ENCODE measurements at places on chromosomes 2 and 18.

- DNase-seq, result no peak
Measured at GRCh38 chr2:157603198-157603597, 25.5 kb downstream of the ACVR1C start.

DNA sequence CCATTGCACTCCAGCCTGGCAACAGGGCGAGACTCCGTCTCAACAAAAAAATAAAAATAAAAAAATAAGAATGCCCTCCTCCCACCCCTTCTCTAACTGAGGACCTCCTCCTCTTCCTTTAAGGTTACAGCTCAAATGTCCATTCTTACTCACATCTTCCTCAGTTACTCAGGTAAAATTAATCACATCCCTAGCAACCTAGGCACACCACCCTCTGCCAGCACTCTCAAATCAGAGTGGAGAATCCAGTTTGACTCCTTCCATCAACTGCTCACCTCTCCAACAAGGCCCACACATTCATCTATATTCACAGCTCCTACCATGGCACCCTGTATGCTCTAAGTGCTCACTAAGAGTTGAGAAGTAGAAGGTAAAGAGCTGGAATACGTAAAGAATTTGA is 254.3 kb downstream of the ZEB2 start:
- DNase-seq, result no peak

GRCh38 chr18:36527740-36528455 is 230.4 kb downstream of the FHOD3 start:
- DNase-seq, result no peak

DNA sequence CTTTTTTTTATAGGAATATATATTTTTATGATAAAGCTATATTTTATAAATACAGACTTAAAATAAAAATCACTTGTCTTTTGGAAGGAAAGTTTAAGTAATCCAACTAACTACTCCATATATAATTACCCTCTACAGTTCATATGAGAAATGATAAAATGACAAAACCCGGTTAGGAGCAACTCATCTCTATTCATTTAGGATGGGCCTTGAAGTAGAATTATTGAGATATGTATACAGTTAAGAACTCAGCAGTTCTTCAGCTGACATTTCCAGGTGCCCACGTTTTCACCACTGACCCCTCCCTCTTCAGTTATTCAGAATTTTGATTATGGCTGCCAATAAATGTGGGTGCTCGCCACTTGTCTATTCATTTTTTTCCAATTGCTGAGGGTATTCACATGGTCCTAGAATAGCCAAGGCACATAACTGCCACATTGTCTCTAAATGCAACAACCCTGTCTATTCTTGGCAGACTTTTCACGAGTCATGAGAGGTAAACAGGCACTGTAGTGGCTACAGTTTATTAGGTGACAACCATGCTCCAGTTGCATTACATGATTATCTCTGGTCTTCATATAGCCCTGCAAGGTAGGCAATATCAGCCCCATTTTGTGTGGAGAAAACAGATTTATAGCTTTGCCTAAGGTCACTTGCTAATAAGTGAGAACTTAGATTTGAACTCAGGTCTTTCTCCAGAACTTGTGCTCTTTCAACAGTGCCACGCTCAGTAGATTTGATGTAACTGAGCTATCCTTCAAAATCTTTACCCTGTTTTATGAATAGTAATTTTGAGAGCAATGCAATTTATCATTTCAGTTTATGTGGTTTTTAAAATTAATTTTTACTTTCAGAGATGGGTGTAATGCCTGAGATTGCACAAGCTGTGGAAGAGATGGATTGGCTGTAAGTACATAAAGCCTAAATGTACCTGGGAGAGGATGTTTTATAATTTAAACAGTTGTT is 2.9 kb downstream of the DDX1 start:
- no peak for DNase-seq

DNA sequence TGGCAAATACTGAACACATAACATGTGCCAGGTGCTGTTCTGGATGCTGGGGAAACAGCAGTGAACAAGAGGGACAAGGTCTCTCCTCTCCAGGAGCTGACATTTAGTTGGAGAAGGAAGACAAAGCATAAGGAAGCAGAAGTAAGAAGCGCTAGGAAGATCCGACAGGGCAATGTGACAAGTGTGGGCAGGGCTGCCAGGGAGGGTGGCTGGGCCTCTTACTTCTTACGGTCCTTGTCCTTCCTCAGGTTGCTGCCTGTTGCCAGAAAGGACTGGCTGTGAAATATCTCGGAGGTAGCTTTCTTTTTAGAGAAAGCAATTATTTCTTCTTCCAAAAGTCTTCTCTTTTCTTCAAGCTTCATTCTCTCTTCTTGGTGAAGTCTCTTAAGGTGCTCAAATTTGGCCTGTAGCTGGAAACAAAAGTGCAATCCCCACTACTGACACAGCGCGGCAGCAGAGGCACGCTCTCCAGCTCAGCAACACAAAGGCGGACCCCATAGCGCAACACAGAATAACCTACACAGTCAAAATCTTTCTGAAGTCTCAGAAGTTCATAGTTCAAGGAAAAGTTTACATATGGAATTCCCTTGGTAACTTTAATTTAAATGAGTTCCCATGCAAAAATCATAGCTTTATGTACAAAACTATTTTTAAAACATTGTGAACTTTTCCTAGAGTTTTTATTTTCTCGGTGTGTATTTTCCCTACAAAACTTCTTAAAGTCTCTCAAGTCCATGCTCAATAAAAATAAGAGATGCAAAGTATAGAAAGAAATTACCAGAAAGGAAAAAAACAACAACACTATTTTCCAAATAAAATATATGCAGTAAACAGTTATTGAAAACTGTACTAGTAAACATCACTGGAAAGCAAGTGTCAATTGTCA is 67.7 kb downstream of the SEPTIN10 start:
- peak; percentile 39 for DNase-seq

DNA sequence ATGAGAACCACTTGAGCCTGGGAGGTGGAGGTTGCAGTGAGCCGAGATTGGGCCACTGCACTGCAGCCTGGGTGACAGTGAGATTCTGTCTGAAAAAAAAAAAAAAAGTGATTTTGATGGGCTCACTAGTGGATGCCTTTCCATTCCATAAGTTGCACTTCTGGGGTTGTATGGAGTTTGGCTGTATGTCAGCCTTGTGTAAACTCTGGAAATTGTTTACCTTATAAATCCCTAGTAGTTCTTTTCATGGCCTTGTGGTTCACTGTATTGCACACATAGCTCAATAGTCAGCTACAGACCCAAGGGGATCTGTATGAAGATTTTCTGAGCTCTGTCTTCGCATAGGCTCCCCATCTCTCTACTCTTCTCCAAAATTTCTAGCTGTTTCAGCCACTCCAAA is 131.9 kb downstream of the SOX11 start:
- no peak for DNase-seq

DNA sequence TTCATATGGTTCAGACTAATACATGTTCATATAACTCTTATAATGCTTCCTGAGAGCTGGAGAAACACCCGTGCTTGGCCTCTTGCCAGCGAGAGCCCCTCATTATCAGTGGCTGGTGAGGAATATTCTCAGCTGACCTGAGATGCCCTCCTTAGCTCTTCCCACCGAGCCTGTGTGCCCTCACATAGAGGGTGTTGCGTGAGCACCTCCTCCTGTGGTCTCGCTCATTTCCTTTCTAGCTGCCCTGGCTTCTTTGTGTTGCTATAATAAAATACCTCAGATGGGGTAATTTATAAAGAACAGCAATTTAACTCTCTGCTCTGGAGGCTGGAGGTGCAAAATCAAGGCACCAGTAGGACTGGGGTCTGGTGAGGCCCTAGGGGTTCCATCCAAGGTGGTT is 80.5 kb upstream of the ALKAL2 start:
- no peak for DNase-seq

GRCh38 chr2:5975401-5975800 is 283.2 kb downstream of the SOX11 start:
- DNase-seq, result no peak

GRCh38 chr18:70228536-70228935 is 23.0 kb upstream of the RTTN start:
- no peak for DNase-seq

DNA sequence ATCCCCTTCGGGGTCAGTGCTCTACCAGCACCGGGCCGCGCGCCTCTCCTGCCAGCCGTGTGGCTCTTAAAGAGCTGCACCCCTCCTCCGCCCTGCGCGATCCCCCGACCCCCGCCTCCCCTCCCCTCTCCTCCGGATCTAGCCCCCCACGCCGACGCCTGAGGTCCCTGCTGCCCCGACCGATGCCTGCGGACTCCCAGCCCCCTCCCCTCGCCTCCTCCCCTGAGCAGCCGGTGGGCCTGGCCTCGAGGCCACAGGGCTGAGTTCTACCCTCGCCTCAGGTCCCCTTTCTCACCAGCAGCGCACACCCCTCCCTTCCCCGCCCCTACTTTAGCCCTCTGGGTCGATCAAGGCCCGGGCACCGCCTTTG is 5.8 kb upstream of the SIX3 start:
- DNase-seq, result no peak

All from NCI-H524 (cell line).